CD8-positive, alpha-beta memory T cell (primary cell): ENCODE measurements at places on chromosomes 13 and 19. TPM values are rescaled to one million over a fixed set of nuclear protein-coding genes. Genes with fewer than 3 reads are reported as not detected.

Gene BCAM
- not detected for total RNA-seq

DNA sequence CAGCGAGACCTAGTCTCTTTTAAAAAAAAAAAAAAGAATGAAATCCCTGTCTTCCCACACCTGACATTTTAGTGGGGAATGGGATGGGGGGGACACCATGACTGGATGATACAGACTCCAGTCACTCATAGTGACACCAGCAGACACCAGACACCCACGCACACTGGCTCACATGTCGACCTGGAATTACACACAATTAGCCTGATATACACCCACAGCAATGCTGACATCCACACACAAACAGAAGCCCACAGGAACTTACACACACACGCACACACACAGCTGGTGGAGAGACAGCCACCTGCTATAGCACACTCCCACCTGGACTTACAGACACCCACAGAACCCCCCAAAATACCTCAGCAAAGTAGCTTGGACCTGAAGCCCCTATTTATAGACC, 8.3 kb upstream of the NANOS3 start:
- H3K4me3 ChIP-seq: no peak overlapping the region
- no peaks in the 10 kb centered on the region for H3K36me3 ChIP-seq
- peaks cover 20% of the 10 kb centered on the region for H3K27me3 ChIP-seq
- H3K4me1 ChIP-seq: peaks cover 17% of the 10 kb centered on the region

Gene GJA3
- 1.0 TPM for total RNA-seq

DNA sequence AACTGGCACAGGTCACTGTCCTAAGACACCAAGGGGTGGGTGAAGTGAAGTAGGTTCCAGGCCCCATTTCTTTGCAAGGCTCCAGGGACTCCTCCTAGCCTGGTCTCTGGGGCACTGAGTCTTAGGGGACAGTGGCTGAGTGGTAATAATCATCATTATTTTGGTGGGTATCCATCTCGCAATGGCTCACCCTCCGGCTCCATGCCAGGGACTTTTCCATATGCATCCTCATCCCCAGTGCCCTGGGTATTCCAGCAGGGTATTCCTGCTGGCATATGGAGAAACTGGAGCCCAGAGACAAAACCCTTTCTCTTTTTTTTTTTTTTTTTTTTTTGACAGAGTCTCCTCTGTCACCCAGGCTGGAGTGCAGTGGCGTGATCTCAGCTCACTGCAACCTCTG, 2.5 kb downstream of the PDE4A start:
- H3K4me1 ChIP-seq: peaks cover 73% of the 10 kb centered on the region
- no peak for DNase-seq
- peaks cover 46% of the 10 kb centered on the region for H3K27me3 ChIP-seq
- H3K27ac ChIP-seq: no peak overlapping the region
- no peak overlapping the region for H3K4me3 ChIP-seq

Gene ZNF585A
- 10.9 TPM for total RNA-seq

- peak within 1 kb of the TSS; percentile 89 for H3K27ac ChIP-seq
- peaks cover 45% of the 10 kb centered on the region for H3K4me1 ChIP-seq
- no peaks in the 10 kb centered on the region for H3K27me3 ChIP-seq
- DNase-seq: peak; percentile 98
- peak within 1 kb of the TSS; percentile 85 for H3K4me3 ChIP-seq
Measured at GRCh38 chr19:4402171-4403004, at the start of gene CHAF1A. Gene CHAF1A, plus strand, starts transcription at chr19:4402640. Its CDS starts 123 bp downstream, at chr19:4402763.

- no peaks in the 10 kb centered on the region for H3K4me1 ChIP-seq
- H3K27ac ChIP-seq: no peak overlapping the region
- no peaks in the 10 kb centered on the region for H3K36me3 ChIP-seq
Measured at GRCh38 chr13:110245416-110245899, 61.5 kb downstream of the COL4A1 start.

GRCh38 chr19:40369797-40370196, 20.2 kb downstream of the HIPK4 start:
- no peak overlapping the region for H3K27ac ChIP-seq

- H3K4me3 ChIP-seq: peak within 1 kb of the TSS; percentile 91
- DNase-seq: peak; percentile 92
- peak within 1 kb of the TSS; percentile 76 for H3K27ac ChIP-seq
Measured at GRCh38 chr19:54463531-54464043, at the start of gene LENG9. Gene LENG9, minus strand, starts transcription at chr19:54463778. Its CDS starts 252 bp downstream, at chr19:54463526.

Gene ZNF44
- total RNA-seq: 12.3 TPM

Gene IQCN
- 1.3 TPM for total RNA-seq

Gene B3GLCT
- total RNA-seq: 5.6 TPM

Gene ADAT3
- total RNA-seq: 6.6 TPM

Gene MYO9B
- 108 TPM for total RNA-seq

DNA sequence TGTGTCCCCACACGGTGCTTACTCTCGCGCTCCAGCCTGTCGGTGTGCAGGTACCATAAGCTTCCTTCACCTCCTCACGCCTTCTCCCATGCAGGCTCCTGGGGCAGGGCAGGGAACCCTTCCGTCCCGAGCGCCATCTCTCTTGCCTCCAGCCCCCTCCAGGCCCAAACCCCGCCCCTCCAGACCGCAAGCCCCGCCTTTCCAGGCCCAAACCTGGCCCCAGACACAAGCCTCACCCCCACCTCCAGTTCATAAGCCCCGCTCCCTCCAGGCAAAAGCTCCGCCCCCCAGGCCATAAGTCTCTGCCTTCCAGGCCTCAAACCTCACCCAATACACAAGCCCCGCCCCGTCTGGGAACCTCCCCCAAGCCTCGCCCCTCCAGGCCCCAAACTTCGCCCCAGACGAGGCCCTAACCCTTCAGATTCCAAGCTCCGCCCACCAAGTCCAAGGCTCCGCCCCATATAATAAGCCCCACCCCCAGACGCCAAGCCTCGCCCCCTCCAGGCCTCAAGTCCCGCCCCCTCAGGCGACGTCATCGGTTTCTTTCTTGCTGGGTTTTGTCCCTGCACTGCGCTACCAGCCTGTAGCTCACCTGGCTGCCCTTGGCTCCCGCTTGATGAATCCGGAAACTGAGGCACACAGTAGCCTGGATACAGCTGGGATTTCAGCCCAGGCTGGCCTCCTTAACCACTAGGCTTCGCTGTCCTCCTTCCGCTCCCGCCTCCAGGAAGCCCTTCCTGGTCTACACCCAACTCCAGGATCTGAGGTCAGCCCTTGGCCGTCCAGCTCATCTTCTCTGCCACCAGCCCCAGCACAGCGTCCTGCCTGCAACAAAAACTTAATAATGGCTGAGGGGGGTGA, 16.1 kb downstream of the MKNK2 start:
- peaks cover 4% of the 10 kb centered on the region for H3K36me3 ChIP-seq
- DNase-seq: peak; percentile 66
- peaks cover 28% of the 10 kb centered on the region for H3K4me1 ChIP-seq
- no peak overlapping the region for H3K4me3 ChIP-seq
- H3K27me3 ChIP-seq: no peaks in the 10 kb centered on the region

DNA sequence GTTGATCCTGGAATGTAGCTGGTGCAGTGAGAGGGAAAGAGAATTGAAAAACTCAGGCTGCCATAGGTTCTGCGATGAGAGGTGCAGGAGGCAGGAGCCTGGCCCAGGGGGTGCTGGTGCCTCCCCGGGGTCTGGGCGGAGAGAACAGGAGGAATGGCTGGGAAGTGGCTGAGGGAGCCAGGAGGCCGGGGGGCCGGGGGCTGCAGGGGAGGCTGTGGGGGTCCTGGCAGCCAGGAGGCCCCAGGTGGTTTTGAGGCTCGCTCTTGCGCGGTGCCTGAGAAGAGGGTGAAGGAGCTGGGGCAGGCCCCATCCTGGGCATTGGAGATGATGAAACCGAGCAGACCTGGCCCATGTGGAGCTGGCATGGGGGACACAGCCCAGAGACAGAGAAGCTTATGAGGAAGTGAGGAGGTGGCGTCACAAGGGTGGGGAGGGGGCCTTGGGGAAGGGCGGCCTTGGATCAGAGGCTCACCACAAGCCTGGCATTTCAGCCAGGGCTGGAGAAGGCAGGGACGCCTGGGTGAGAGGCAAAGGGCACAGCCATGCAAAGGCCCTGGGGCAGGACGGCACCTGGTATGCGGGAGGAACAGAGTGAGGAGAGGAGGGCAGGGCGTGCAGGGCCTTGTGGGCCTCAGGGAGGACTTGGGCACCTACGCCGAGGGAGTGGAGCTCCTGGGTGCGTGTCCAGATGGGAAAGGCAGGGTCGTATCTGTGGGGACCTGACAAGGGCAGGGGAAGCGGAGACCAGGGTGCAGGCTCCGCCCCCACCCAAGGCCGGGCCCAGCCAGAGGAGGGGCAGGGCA, 1.3 kb upstream of the TEKTIP1 start:
- no peak overlapping the region for H3K4me3 ChIP-seq
- no peaks in the 10 kb centered on the region for H3K36me3 ChIP-seq
- no peaks in the 10 kb centered on the region for H3K27me3 ChIP-seq
- no peak overlapping the region for H3K27ac ChIP-seq
- no peaks in the 10 kb centered on the region for H3K4me1 ChIP-seq

DNA sequence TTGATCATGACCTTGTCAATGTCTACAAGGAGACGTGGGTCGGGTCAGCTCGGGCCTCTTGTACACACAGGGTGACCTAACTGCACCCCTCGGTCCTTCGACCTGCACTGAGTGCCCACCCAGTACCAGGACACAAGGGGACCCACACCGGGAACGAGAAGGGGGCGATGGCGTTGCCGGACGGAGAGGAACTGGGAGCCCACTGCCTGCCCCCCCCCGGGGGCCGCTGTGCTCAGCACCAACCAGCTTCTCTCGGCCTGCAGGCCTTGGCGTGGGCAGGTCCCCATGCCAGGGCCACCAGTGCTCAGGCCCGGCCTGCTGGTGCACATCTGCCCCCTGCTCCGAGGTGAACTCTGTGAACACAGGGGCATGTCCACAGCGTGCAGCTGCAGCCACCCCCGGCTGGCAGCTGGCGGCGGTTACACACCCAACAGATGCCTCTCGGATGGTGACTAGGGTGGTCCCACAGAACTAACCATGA, 14.1 kb downstream of the CFD start:
- H3K4me3 ChIP-seq: no peak overlapping the region
- H3K27ac ChIP-seq: no peak overlapping the region
- peaks cover 8% of the 10 kb centered on the region for H3K36me3 ChIP-seq
- DNase-seq: no peak
- H3K4me1 ChIP-seq: peaks cover 13% of the 10 kb centered on the region

Gene ZNF433
- 0.58 TPM for total RNA-seq

- no peak overlapping the region for H3K4me3 ChIP-seq
- no peak for DNase-seq
- H3K27ac ChIP-seq: no peak overlapping the region
- no peaks in the 10 kb centered on the region for H3K27me3 ChIP-seq
- no peaks in the 10 kb centered on the region for H3K36me3 ChIP-seq
Measured at GRCh38 chr13:42747399-42747873, 33.9 kb upstream of the FAM216B start.

DNA sequence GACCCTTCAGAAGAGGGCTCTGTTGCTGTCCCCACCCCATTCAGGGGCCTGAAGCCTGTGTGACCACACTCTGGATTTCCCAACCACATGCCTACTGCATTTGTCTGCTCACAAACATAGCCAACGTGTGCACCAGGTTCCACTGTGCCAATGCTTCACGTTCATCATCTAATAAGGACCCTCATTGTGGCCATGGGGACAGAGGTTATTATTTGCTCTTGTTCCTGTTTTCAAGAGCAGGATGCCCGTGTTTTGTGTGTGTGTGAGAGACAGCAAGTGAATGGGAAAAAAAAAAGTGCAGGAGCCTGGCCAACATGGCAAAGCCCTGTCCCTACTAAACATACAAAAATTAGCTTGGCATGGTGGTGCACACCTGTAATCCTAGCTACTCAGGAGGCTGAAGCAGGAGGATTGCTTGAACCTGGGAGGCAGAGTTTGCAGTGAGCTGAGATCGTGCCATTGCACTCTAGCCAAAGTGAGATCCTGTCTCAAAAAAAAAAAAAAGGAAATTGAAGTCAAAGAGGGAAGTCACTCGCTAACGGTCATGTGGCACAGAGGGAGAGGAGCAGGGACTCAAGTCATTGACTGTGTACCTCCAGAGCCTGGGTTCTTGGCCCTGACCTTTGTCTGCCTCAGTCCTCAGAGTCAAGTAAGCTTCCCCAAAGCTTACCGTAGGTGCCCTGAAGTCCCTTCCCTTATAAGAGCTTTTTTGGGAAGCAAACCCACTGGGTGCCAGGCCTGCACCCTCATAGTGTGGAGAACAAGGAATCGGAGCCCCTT, 6.9 kb downstream of the B3GNT8 start:
- H3K4me1 ChIP-seq: no peaks in the 10 kb centered on the region
- H3K4me3 ChIP-seq: no peak overlapping the region
- no peak overlapping the region for H3K27ac ChIP-seq
- peaks cover 17% of the 10 kb centered on the region for H3K36me3 ChIP-seq
- no peak for DNase-seq

Gene ADGRE3
- not detected for total RNA-seq

GRCh38 chr19:42028304-42029216, 34.5 kb upstream of the ATP1A3 start:
- no peaks in the 10 kb centered on the region for H3K36me3 ChIP-seq
- H3K4me3 ChIP-seq: no peak overlapping the region
- H3K4me1 ChIP-seq: no peaks in the 10 kb centered on the region
- peaks cover 7% of the 10 kb centered on the region for H3K27me3 ChIP-seq
- H3K27ac ChIP-seq: no peak overlapping the region

GRCh38 chr19:30158067-30158892, 213.9 kb upstream of the ZNF536 start:
- H3K4me3 ChIP-seq: no peak overlapping the region
- H3K4me1 ChIP-seq: no peaks in the 10 kb centered on the region

- H3K36me3 ChIP-seq: no peaks in the 10 kb centered on the region
- H3K27ac ChIP-seq: no peak overlapping the region
- no peak for DNase-seq
Measured at GRCh38 chr13:108409730-108410129, 140.2 kb downstream of the TNFSF13B start.

Gene GPR4
- not detected for total RNA-seq

Gene CACNA1A
- total RNA-seq: 0.42 TPM

DNA sequence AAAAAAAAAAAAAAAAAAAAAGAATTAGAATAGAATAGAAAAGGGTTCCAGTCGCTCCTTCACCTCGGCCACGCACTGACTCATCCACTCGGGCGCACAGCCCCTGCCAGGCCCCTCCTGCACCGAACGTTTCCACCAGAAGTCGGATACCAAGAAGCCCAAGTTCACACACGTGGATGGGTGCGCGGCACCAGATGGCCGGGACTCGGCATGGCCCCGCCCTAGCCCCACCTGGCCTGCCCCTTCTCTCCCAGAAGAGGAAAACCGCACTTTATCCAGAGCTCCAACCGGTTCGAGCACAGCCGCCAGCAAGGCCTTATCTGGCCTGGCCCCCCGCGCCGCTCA, 5.9 kb downstream of the PRR36 start:
- peaks cover 31% of the 10 kb centered on the region for H3K4me1 ChIP-seq
- DNase-seq: no peak
- peak overlapping the region; percentile 81 for H3K4me3 ChIP-seq
- peaks cover 16% of the 10 kb centered on the region for H3K27me3 ChIP-seq

Gene PTPRS
- 0.22 TPM for total RNA-seq

- no peaks in the 10 kb centered on the region for H3K27me3 ChIP-seq
- H3K4me3 ChIP-seq: no peak overlapping the region
Measured at GRCh38 chr13:31053091-31053490, 108.6 kb downstream of the HSPH1 start.

GRCh38 chr13:22137361-22138050, 466.6 kb downstream of the FGF9 start:
- no peaks in the 10 kb centered on the region for H3K27me3 ChIP-seq
- DNase-seq: no peak
- no peak overlapping the region for H3K4me3 ChIP-seq

- H3K27ac ChIP-seq: no peak overlapping the region
- no peak for DNase-seq
- H3K4me1 ChIP-seq: no peaks in the 10 kb centered on the region
- no peaks in the 10 kb centered on the region for H3K27me3 ChIP-seq
- no peaks in the 10 kb centered on the region for H3K36me3 ChIP-seq
Measured at GRCh38 chr19:33463199-33463598, 58.4 kb downstream of the PEPD start.
